ENCODE measurements at places on chromosomes 7 and 10.

- DNase-seq = no peak
Measured at GRCh38 chr10:106930751-106931150, 233.8 kb downstream of the SORCS1 start.

DNA sequence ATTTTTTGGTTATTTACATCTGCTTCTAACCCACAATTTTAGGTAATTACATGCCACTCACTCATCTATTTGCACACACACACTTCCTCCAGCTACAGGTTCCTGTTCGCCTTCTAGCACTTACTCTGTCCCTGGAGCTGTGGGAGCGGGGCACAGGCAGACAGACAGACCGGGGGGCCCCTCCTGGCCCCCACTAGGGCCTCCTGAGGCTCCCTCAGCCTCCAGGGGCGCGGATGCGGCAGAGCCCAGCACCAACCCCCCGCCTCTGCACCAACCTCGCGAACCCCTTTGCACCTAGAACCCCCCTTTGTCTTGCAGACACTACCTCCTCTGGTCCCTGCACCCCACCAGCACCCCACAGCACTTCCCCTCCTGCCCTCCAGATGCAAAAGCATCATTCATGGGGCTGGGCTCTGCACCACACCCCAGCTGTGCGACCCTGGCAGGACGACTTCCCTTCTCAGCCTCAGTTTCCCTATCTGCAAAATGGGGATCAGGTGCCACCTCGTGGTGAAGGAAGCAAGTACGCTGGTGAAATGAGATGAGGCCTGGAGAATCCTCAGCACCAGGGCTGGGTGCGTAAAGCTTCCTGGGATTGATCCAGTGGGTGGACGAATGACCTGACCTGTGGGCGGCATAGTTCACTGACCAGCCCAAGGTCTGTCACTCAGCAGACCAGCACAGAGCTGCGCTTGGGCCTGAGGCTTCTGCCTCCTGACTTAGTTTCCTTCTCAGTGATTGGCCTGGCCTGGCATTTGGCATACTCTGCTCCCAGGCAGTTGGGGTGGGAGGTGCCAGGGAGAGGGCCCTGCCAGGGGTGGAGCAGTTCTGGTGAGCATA lies 37.9 kb downstream of the ELFN1 start:
- no peak for DNase-seq

DNA sequence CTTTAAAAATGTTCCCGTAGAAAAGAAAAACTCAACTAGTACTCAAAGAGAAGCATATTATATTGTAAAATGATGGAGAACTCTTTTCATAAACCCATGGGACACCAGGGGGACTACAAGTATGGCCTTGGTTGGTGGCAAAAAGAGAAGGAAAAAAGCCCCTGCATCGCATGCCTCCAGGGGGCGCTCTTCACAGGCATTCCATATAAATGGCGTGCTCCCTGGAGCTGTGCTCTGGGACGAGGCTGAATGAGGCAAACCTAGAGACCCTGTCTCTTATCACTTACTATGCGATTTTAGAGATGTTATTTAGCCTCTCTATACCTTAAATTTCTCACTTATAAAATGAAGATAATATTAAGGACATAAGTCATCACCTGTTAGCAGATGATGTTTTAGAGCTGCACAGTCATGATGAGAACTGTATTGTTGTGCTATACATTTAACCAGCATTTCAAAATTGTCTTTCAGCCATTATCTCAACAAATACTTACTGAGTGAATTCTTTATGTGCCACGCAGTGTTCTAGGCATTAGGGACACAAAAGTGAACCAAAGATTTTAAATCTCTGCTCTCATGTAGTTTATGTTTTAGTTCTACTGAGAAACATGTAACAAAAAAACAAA lies 105.8 kb downstream of the ARHGAP21 start:
- peak; percentile 50 for DNase-seq

DNA sequence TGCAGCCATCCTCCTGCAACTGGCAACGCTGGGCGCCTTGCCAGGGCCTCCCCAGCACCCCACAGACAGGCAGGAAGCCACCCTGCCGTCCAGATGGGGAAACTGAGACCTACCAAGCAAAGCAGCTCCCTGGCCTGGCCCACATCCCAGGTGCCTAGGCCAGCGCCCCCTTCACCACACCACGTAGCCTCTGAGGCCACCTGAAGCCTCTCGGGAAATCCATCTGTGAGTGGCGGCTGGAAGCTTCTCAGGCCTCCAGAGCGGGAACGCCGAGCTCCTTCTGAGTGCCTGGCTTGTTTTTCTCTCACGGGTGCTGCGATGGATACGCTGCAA lies 58.7 kb downstream of the UNCX start:
- no peak for DNase-seq

DNA sequence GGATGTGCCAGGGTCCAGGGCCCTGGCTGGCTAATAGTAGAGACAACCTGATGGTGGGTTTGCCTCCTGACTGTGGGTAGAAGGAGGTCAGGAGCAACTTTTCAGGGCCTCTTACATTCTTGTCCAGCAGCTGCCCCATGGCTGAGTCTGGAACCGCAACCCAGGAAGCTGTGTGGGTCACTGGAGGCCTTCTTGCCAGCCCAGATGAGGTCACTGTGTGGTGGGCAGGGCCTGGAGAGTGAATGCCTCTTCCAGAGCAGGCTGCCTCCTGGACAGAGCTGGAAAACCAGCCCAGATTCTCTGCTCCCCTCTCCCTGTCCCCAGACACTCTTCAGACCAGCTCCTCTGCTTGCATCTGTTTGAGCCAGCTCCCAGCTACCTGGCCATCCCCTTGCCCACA lies 43.5 kb upstream of the LEP start:
- DNase-seq = no peak

GRCh38 chr7:87596696-87597095 lies 4.0 kb downstream of the ABCB1 start:
- no peak for DNase-seq

DNA sequence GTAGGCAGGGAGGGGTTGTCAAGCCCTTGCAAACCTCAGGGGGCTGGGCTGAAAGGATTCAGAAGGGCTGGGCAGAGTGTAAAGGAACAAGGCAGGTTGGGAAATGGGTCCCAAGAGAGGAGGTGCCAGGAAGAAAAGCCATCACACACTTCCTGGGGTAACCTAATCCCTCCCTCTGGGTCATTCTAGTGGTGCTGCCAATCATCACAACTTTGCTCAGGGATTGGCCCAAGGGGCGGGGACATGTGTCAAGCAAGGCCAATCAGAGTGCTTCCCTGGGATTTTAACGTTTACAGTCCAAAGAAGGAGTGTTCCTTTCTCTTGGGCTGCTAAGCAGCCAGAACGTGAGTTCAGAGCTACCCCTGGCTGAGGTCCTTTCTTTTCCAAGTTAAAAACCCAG lies 57.1 kb upstream of the NPTX2 start:
- no peak for DNase-seq

All from HepG2 (cell line).